Activated CD8-positive, alpha-beta memory T cell treated with anti-CD3 and anti-CD28 coated beads for 1 hour (primary cell): ENCODE measurements at places on chromosomes 5 and 9.

DNA sequence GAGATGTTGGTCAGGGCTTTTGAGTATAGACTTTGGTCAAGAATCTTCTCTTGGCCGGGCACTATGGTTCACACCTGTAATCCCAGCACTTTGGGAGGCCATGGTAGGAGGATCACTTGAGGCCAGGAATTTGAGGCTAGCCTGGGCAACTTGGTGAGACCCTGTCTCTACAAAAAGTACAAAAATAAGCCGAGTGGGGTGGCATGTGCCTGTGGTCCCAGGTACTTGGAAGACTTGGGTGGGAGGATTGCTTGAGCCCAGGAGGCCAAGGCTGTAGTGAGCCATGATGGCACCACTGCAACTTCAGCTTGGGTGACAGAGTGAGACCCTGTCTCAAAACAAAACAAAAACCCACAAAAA, 57.5 kb downstream of the ACER2 start:
- no peak for DNase-seq

GRCh38 chr5:158026304-158027031, 167.5 kb upstream of the CLINT1 start:
- no peak for DNase-seq

DNA sequence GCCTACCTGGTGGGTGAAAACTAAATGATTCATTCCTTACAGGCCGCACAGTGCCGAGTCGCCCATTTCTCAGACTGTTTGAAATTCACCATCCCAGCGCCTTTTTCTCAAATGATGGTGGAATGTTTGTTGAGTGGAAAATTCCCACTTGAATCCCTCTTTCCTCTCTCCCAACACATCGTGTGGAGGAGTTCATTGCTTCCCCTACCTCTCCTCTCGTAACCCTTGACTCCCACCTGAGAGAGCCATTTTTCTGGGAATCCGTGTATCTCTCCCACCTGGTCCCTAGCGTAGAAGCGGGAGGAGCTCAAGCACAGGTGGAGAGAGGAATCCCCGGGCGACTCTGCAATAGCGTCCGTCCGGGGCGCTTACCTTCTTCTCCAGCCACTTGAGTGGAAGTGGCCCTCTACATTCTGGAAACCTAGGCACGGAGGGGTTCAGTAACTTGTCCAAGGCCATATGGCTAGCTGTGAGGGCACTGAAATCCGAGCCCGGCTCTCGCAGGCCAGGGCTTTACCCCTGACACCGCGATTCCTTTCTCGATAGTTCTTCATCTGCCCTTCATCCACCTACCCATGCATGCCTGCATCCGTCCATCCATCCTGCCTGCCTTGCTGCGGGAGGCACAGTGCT, 683 bp downstream of the OSMR start:
- DNase-seq, result no peak

DNA sequence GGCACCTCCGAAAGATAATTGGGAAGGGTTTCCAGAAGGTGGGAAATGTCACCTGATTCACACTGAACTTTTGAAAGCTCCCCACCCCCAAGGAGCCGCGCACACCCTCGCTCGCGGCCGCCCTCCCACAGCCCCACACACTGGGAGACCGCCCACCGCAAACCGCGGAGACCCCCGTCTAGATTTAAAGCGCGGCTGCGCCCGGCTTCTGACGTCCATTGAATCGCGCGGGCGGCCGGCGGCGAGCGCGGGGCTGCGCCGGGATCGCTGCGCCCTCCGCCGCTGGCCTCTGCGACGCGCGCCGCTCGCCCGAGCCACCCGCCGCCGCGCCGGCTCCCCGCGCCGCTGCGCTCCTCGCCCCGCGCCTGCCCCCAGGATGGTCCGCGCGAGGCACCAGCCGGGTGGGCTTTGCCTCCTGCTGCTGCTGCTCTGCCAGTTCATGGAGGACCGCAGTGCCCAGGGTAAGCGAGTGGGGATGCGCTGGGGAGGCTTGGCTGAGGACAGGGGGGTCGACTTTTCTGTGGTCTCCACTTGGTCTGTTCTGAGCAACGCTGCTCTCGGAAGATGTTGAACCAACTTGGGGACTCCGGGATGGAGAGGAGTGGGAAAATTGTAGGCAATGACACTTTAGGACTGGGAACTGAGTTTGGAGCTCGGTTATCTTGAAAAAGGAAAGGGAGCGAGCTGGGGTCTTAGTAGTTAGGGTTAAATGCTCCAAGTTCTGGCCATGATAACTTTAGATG, at the start of gene FST:
FST (plus strand) TSS at position 214 of the 743 bp plus-strand sequence; CDS start at position 377, 163 bp downstream.
- DNase-seq, result no peak

DNA sequence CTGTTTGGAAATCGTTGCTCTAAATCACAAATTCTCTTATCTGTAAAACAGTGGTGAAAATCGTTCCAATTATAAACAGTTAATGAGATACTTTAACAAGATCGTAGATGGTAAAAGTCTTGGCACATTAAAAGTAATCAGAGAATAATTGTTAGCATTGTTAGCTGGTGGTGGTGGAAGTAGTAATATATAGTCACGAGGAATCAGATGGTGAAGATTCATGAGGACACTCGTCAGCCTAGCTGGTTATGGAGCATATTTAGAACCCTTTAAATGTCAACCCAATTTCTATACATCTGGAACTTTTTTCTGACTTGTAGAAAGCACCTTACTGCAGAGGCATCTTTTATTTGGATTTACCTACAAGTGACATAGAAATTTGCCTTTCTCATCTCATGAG, 190.8 kb downstream of the TLE1 start:
- DNase-seq, result no peak

DNA sequence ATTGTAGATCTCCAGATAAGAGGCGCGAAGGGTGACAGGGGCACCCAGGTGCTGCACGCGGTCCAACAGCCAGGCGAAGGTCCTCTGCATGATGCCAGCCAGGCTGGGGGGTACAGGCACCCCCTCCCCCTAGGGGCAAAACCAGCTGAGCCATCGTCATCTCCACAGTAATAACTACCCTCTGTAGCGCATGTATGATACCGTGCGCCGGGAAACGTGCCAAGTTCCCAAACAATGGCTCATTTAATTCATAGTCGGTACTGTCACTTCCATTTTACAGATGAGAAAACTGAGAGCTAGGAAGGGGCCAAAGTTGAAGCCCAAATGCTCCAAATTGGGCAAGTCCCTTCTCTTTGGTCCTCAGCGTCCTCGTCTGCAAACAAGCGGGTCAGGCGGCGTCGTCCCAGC, 1.5 kb downstream of the KIF12 start:
- DNase-seq, result no peak

DNA sequence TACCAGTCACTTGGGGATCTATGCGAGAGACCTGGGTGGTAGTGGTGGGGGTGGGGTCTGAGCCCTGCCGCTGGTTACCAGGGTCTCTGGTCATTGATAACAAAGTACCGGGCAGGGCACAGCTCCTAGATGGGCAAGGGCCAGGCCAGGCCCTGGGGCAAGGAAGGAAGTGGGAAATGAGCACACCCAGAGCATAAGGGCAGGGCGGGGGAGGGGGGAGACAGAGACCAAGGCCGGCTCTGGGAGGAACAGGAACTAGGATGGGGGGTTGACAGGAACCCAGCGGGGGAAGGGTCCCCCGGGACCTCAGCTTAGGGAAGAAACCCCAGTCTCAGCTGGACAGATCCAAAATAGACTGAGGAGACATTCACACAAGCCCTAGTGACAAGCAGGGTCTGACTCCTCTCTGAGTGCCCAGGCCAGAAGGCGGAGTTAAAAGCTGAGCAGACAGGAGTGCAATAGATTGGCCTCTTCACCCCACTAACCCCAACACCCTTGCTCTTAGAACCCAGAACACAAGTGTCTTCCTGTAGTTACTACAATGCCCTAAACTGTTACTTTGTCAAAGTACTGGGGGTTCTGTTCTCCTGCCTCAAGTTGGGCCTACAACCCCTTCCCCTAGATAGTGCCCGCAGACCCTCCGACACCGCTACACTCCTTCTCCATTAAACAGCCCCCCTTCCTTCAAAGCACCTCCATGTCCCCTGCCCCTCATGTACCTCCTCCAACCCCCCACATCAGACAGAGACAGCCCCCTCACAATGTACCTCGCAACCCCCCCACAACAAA, 628 bp downstream of the ATOSB start:
- no peak for DNase-seq

DNA sequence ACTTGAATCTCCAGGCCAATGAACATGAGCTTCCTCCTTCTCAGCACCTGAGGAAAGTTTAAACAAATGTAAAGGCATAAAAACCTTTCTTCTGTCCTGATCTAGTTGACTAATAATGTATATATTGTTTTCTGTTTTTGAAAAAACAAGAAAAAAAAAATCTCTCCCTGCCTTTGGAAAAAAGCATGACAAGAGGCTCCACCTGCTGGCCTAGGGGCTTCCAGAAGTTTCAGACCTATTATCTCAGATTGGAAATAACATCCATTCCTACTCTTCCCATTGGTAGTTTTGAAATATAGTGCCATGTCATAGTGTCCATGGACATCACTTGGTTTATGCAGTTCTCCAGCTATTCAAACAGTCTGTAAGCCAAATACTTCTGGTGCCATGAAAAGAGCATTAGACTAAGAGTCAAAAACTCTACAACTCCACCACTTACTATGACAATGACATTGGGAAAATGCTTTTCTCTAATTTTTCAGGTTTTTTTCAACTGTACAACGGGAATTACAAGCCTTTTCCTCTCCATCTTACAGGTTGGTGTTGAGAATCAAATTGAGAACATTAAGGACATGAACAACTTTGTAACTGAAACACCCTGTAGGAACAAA, 409.6 kb upstream of the MPDZ start:
- DNase-seq, result no peak

- no peak for DNase-seq
Measured at GRCh38 chr5:95949810-95950209, 11.8 kb downstream of the ELL2 start.

GRCh38 chr5:33608344-33609041, 167.7 kb downstream of the TARS1 start:
- DNase-seq, result no peak

DNA sequence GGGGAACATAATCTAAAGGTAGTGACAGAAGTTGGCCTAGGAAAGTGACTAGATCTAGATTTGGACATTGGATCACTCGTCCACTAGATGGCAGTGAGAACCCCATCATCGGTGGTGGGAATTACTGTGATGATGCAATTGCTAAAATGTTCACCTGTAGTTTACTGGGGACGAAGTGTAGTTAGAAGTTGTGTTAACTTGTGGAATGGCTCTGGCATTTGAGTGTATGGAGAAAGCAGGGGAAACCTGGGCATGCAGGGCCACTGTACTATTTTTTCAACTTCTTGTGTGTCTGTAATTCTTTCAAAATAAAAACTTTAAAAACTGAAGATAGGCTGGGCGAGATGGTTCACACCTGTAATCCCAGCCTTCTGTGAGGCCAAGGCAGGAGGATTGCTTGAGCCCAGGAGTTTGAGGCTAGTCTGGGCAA, 75.5 kb downstream of the PHAX start:
- peak; percentile 32 for DNase-seq

DNA sequence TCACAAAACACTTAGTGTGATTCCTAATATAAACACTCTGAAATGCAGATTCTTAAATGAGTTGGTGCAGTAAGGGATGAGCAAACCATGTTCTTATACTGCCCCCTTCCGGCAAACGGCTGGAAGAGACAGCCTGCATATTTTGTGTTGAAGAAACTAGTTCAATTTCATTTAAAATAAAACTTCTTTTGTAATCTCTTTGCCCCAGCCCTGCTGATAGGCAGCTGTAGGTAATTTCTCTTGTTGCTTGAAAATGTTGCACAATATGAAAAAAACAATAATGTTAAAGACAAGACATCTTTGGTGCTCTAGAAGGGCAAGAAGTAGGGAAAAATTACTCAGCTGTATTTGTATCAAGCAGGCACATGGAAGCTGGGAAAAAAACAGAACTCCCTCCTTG, 89.7 kb upstream of the CCNG1 start:
- DNase-seq, result peak; percentile 5

DNA sequence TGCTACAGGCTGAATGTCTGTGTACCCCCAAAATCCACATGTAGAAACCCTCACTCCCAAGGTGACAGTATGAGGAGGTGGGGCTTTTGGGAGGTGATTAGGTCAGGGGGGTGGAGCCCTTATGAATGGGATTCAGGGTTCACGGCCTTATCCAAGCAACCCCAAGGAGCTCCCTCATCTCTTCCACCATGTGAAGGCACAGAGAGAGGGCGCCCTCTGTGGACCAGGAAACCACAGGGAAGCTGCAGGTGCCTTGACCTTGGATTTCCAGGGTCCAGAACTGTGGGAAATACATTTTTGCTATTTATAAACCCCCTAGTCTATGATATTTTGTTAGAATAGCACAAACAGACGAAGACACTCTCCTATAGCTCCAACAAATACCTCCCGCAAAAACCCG, 53.6 kb upstream of the IRX2 start:
- DNase-seq, result no peak

DNA sequence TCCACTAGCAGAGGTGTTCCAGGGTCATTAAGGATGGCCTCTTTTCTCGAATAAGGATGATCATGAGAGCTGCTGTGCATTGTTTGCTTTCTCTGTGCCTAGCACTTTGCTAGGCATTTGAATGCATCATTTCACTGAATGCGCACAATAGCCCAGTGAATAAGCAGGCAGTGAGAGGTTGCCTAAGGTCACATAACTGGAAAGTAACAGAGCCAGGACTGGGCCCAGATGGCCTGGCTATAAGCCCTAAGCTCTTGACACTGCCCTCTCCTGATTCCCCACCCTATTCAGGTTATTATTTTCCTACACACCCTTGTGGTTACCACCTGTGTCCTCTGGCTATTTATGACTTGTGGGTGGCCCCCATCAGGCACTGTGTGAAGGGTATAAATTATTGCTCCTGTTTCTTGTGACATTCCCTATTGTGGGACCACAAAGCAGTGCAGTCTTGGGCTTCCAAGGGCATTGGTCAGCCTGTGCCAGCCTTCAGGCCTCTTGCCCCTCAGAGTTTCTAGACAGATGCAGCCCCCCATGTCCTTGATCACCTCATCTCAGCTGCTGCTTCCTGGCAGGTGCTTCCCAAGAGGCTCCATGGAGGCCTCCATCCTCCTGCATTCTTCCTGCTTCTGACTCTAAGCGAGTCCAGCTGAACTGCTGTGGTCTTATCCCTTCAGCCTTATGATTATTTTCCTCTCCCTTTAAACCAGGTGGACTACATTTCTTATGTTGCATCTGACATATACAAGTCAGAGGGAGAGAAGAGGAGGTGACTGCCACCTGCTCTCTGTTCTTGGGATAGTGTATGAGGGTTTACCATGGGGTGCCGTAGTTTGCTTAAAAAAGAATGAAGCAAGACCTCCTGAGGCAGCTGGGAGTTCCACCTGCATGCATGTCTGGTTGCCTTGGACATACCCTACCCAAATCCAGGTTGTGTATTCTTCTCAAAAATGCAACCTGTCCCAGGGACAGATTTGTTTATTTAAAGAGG, 47.6 kb downstream of the ANGPTL2 start:
- DNase-seq, result no peak

GRCh38 chr5:168165221-168165914, 126.1 kb upstream of the WWC1 start:
- DNase-seq, result no peak

GRCh38 chr9:6272229-6272598, 56.0 kb upstream of the TPD52L3 start:
- DNase-seq, result no peak

DNA sequence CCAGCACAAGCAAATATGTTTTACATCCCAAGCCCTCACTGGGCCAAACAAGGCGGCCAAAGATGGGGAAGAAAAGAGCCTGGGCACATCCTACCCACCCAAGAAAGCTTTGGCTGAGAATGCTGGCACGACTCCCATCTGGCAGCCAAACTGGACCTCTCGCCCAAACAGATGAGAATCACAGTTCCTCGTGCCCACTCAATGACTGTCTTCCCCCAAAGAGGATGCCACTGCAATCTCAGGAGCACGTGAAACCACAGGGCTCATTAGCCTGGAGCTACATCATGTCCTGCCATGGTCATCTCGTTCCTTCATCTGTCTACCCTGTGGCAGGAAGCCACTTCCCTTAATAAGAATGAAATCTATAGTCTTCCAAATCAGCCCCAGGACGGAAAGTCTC, 536.8 kb downstream of the BNC2 start:
- DNase-seq, result no peak

- DNase-seq, result no peak
Measured at GRCh38 chr5:140965905-140966292, 377 bp upstream of the PCDHAC2 start.
